ENCODE measurements at places on chromosomes 11 and 22.

GRCh38 chr11:114179234-114179941 lies 116.8 kb upstream of the NNMT start:
- no peak for DNase-seq

- DNase-seq: no peak
Observed at GRCh38 chr11:68695531-68695930, 11.2 kb downstream of the GAL start.

DNA sequence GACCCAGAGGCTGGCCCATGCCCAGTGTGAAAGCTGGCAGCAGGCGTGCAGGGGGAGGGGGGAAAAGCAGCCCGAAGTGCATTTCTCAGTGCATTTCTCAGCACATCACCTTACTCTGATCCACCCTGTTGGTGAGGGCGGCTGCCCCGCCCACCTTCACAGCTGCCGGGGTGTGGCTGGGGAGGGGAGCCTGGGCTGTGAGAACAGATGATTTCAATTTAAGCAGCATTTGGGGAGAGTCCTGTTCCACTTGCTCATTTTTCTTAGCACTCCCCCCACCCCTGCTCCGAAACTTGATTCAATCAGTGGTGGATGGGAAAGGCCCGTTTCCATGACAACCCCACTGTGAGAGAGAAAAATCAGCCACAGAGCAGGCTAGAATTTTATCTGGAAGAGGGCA lies 84.8 kb downstream of the SNX19 start:
- DNase-seq: no peak

GRCh38 chr11:44562845-44563460 lies 2.5 kb upstream of the CD82 start:
- no peak for DNase-seq
